RPMI8226 (cell line): ENCODE measurements at places on chromosomes 16 and 17.
A peak's percentile ranks its signal among the peaks of the same experiment; 100 is the strongest.

GRCh38 chr17:50269477-50270434 lies 4.5 kb upstream of the TMEM92 start:
- peak; percentile 74 for DNase-seq

GRCh38 chr16:67666032-67666551 lies 458 bp downstream of the ENKD1 start:
- peak; percentile 58 for DNase-seq

DNA sequence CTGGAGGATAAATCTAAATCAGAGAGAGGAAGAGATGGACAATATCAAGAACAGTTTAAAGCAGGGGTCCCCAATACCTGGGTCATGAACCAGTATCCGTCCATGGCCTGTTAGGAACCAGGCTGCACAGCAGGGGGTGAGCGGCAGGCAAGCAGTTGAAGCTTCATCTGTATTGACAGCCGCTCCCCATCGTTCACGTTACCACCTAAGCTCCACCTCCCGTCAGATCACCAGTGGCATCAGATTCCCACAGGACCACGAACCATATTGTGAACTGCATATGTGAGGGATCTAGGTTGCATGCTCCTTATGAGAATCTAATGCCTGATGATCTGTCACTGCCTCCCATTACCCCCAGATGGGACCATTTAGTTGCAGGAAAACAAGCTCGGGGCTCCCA lies 226.5 kb downstream of the SLC39A11 start:
- DNase-seq = no peak

- peak; percentile 68 for DNase-seq
Measured at GRCh38 chr16:50326835-50327465, 41.8 kb downstream of the BRD7 start.

DNA sequence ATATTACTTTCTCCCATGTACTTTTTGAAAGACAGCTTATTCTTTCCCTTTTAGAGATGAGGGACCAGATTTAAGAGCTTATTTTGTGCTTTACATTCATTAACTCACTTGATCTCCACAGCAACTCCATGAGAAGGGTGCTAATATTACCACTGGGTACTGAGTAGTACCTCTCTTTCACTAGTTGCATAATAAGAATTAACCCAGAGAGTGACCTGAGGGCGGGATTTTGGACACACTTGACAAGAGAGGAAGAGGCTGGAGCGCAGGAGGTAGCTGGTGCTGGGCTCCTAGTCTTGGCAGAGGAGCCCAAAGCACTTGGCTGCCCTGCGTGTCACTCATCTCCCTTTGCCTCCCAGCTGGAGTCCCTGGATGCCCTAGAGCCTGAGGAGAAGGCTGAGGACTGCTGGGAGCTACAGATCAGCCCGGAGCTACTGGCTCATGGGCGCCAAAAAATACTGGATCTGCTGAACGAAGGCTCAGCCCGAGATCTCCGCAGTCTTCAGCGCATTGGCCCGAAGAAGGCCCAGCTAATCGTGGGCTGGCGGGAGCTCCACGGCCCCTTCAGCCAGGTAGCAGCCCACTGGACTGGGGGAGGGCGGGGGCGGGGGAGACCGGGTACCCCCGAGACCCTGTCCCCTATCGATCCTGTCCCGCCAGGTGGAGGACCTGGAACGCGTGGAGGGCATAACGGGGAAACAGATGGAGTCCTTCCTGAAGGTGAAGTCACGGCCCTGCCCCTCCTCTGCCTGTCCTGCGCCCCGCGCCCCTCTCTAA lies 1.7 kb upstream of the MAZ start:
- DNase-seq = peak; percentile 51

GRCh38 chr17:74250324-74250995 lies 23.6 kb upstream of the DNAI2 start:
- no peak for DNase-seq

DNA sequence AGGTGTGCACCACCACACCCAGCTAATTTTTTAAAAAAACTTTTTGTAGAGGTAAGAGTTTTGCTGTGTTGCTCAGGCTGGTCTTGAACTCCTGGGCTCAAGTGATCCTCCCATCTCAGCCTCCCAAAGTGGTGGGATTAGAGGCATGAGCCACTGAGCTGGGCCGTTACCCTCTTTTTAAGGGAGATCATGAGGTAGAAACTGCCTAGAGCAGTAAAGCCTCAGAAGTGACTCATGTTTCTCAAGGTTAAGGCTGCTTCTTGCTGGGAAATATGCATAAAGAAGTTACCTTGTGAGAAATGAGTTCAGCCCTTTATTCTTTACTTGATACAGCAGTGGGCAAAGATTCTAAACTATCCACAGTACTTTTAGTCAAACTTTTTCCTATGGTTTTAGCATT lies 38.2 kb downstream of the GRB2 start:
- DNase-seq = no peak
